Hematopoietic multipotent progenitor cell treated with erythropoietin and hydrocortisone succinate and interleukin-3 and kit ligand, for 17 days (in vitro differentiated cells): ENCODE measurements at places on chromosomes 16 and 17.

DNA sequence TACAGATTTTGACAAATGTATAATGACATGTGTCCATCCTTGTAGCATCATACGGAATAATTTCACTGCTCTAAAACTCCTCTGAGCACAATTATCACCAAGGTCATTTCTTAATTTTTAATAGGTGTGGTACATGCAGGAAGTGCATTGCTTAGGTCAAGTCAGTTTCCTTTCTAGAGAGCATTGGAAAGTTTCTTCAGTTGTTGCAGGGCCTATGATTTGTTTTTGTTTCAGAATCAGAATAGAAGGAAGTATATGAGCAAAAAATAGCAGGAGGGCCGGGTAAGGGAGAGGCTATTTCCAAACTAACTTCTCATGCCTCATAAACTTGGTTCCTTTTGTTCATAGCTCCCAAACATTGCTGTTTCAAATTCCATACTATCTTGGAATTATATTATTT, 24.0 kb upstream of the SLFN5 start:
- no peak for DNase-seq

- no peak for DNase-seq
Observed at GRCh38 chr17:42399121-42399520, 10.9 kb upstream of the STAT3 start.

DNA sequence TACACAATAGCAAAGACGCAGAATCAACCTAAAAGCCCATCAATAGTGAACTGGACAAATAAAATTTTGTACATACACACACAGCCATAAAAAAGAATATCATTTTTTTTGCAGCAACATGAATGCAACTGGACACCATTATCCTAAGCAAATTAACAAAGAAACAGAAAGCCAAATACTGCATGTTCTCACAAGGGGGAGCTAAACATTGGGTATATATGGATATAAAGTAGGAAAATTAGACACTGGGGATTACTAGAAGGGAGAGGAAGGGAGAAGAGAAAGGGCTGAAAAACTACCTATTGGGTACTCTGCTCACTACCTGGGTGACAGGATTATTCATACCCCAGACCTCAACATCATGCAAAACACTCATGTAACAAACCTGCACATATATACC, 28.2 kb downstream of the ADAMTS18 start:
- no peak for DNase-seq

DNA sequence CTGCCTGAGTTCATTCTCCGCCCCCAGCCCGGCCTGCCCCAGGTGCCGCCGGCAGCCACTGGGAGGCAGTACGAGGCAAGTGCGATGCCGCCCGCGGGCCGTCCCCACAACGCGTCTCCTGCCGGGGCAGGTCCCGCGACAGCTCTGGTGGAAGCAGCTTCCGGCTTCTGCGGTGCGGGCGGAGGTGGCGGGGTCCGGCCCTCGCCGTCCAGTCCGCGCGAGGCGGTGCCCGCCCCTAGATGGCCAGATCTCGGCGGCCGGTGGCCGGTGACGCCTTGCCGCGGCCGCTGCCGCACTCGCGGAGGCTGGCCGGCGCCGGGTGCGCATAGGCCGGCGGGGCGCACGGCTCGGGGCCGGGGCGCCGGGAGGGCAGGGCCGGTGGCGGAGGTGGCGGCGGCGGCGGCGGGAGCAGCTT, 1.8 kb downstream of the GJD3 start:
- DNase-seq: no peak

- no peak for DNase-seq
Observed at GRCh38 chr16:89498839-89499238, 8.5 kb upstream of the ANKRD11 start.

GRCh38 chr17:8470447-8471047, 34.9 kb downstream of the NDEL1 start:
- no peak for DNase-seq

DNA sequence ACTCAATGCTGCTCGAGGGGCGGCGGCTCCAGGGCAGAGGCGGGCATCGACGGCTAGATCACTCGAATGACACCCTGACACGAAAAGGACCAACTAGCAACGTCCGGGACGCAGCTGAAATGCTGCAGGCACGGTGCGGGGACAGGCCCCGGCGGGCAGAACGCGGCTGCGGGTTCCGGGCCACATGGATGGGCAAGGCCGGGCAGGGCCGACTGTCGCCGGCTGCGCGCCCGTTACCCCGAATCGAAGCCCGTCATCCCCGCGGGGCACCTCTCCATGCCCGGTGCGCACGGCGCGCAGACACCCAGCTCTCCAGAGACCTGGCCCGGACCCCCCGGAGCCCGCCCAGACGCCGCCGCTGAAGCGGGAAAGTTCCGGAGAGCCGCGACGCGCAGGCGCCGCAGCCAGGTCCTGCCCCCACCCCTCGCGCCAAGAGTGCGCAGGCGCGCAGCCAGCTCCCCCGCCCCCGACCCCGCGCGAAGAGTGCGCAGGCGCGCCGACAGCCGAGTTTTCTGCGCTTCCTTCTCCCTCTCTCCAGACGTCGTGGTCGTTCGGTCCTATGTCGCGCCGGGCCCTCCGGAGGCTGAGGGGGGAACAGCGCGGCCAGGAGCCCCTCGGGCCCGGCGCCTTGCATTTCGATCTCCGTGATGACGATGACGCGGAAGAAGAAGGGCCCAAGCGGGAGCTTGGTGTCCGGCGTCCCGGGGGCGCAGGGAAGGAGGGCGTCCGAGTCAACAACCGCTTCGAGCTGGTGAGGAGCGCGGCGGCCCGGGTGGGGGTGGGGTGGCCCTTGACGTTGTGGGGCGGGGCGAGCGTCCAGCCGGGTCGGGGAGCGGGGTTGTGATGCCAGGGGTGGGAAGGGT, at the start of gene TCF25:
Gene TCF25, plus strand, starts transcription at position 484 of the 863 bp plus-strand sequence. Its CDS starts 76 bp downstream, at position 560.
- peak; percentile 84 for DNase-seq

- DNase-seq: no peak
Observed at GRCh38 chr16:88014252-88014781, 63.1 kb downstream of the BANP start.
